ENCODE measurements at places on chromosomes 4 and X.

DNA sequence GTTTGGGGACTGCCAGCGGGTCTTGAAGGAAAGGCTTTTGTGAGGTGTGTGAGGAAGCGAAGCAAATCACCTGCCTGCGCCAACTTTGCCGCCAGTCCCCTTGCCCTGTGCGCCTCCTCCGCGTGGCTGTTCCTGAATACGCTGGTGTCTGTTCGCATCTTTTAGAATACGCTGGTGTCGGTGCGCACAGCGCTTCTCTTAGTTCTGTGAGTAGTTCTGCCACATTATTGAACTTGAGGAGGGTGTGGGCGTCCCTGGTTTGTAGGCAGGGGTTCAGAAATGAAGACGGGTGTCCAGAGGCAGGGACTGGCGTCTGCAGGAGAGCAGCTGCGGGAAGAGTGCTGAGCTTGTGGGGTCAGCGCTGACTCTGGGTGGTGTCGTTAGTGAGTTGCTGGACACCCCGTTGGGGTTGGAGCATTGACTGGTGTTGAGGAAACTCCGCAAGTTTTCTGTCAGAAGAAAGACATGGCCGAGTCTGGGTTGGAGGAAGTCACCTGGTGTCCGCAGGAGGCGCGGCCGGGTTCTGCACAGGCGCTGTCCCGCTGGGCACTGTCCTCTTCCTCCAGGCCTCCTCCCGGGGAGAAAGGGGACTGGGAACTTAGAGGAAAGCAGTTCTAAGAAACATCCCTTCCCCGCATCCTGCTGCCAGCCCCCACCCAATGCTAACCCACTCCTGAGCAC is 930 bp downstream of the ZNF718 start:
- DNase-seq = no peak

DNA sequence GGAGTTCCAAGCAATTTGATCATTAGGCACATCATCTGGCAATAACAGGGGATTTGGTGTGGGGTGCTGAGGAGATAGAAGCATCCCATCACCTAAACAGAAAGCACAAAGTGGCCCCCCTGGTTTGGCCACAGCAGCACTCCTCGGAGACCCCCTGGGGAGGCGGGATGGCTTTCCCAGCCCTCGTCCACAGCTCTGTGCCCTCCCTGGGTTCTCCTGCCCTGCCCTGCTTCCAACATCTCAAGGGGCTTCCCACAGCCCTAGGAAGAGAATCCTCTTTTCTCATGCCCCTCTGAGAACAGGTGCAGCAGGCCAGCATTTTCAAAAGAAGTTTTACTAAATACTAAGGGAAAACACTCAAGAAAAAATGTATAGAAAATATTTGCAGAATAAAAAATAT is 12.8 kb downstream of the ATP5ME start:
- no peak for DNase-seq

- DNase-seq = peak; percentile 9
Observed at GRCh38 chr4:89658701-89659024, 178.3 kb downstream of the SNCA start.

- no peak for DNase-seq
Observed at GRCh38 chr4:25792876-25793275, 69.9 kb downstream of the SEL1L3 start.

- no peak for DNase-seq
Observed at GRCh38 chr4:186205156-186205555, 13.8 kb downstream of the CYP4V2 start.

DNA sequence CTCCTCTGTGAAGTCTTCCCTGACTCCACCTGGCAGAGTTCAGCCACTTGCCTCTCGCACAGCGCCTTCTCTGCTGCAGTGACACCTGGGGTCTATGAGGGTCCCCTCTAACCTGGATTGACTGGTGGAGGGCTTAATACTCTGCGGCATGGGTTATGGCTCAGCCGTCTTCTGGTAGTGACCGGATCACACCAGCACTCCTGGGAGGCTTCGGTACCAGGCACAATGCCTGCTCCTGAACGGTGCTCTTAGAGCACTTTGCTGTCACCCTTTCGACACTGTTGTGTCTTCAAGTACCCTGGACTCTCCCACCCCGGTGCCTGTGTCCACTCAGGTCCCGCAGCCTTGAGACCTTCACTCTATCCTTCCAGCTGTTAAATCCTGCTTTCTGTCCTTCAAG is 50.0 kb downstream of the C4orf50 start:
- no peak for DNase-seq

- DNase-seq = no peak
Observed at GRCh38 chr4:38184404-38184803, 224.2 kb downstream of the PTTG2 start.

DNA sequence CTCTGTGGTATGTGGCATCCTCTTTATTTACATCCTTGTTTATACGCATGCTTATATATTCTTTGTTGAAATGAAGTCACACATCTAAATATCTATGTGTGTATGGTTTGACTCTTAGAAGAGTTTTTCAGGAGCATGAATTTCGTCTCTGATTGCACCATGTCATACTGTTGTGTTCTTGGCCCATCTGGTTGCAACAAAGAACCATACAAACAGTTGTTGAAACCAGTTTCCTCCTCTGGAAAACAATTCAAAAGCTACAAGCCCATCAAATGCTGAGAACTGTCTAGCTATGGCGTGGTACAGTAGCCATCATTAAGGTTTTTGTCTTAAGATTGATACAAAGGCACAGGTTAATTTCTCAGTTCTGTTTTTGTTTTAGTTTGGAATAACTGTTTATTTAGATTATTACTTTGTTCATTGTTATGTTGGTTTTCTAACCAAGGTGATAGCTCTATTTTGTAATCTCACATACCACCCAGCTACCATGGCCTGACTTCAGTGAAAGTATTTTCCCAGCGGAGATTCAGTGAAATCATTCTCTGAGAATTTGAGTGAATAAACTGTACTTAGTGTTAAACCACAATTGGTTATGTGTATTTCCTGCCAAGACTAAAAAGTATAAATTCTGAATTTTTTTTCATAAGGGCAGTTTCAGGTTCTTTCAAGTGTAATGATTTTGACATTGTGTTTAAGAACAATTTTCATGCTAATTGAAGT is 91.0 kb downstream of the ARHGAP24 start:
- DNase-seq = no peak

Measured in CD4-positive, CD25-positive, alpha-beta regulatory T cell (primary cell).